ENCODE measurements at places on chromosomes 16 and 17.

DNA sequence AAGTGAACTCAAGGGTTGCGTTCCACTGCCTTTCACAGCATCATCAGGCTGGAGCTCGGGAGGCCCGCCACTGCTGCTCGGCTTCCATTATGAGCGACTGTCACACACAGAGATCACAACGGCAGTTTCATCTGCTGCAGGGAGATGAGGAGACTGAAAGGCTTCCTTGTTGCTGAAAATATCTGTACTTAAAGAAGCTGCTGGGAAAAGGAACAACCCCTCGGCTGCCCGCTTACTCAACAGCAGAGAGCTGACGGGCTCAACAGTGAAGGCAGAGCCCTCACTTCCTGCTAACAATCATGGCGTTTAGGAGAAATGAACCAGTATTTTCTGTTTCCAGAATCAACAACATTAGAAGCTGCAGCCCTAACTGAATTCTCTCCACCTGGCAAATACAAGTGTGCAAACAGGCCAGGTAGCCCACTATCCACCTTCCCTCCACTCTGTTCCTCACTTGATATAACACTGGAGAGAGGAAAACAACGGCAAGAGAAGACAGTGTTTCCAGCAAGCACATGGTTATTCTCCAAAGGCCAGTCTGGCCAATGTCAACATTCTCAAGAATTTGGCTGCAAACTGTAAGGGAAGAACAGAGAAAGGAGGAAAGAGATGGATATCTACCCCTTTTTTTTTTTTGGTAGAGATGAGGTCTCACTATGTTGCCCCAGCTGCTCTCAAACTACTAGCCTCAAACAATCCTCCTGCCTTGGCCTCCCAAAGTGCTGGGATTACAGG, 33.7 kb downstream of the MBTPS1 start:
- peak; percentile 83 for DNase-seq

GRCh38 chr17:58530655-58531054, 16.2 kb upstream of the MTMR4 start:
- no peak for DNase-seq

DNA sequence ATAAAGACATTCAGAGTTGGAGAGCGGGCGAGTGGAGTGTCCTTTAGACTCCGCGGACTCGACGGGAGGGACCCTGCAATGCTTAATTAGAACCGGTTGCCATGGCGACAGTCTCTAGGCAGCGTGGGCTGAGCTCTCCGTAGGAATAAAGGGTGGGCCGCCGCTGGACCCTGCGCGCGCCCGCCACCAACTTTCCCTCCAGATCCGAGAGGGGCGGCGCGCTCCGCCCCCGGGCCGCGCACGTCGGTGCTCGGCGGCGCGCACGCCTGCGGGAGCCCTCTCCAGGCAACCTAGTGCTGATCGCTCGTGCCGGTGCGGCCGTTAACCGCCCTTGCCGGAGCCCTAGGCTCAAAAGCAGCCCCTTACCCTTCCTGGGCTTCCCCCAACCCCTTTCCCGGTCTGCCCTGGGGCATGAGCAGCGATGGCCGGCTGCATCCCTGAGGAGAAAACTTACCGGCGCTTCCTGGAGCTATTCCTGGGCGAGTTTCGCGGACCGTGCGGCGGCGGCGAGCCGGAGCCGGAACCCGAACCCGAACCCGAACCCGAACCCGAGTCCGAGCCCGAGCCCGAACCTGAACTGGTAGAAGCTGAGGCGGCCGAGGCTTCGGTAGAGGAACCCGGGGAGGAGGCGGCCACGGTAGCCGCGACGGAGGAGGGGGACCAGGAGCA, at the start of gene PPM1E:
PPM1E (plus strand) TSS at position 278 of the 669 bp plus-strand sequence.
- peak; percentile 15 for DNase-seq

- no peak for DNase-seq
Observed at GRCh38 chr17:82615084-82616020, 32.9 kb downstream of the WDR45B start.

DNA sequence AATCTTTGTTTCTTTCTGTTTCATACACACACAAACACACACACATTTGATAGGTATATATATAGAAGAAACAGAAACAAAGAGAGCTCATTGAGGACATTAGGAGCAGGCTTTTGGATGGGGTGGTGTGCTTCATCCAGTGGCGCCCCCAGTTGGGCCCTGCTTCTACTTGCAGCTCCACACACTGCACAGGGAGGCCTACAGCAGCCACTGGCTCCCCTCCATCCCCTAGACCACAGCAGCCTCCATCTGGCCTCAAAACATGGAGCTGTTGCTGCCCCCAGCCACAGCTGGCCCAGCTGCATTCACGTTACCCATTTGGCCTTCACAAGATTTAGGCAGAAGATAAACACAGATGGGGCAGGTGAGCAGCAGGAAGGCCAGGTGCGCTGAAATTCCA, 33.1 kb upstream of the NF1 start:
- no peak for DNase-seq

- DNase-seq = no peak
Observed at GRCh38 chr17:17523731-17524490, 27.7 kb upstream of the RASD1 start.

GRCh38 chr17:56598466-56598865, 5.0 kb downstream of the NOG start:
- DNase-seq = no peak

- DNase-seq = no peak
Observed at GRCh38 chr17:50861822-50862528, 4.2 kb downstream of the TOB1 start.

DNA sequence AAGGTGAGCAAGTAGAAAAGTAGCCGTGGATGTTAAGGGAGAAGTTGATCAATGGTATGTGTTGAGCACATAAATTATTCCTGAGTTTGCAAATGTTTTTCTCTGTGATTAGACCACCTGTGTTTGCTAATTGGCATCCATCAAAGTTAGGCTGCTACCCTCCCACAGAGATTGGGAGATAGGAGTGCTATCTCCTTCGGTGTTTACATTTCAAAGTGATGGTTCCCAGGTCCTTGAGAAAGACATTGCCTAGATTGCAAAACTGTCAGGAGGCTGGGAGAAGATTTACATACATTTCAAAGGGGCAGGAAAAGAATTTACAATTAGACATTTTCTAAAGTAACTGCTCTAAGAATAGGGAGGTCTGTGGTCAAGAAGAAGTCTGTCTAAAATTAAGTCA, 54.3 kb upstream of the CNTNAP4 start:
- DNase-seq = no peak

- DNase-seq = no peak
Observed at GRCh38 chr17:61064087-61064951, 335.3 kb upstream of the TBX2 start.

DNA sequence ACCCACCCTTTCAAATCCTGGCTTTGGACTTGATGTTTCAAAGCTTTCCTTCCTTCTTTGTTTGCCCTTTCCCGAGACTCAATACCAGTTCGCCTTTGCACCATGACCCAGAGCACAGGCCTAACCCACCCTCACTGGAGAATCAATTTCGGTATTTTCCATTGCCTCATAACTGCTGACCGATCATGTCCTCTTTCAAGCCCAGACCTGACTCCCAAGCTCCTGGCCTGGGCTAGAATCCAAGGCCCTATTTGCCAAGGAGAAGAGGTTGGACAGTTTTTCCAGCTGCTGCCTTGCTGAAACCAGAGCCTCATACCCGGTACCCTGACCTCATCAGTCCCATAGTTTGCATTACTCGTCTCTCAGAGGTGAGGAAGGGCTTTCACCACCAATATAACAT, 35.3 kb upstream of the HELZ start:
- no peak for DNase-seq

DNA sequence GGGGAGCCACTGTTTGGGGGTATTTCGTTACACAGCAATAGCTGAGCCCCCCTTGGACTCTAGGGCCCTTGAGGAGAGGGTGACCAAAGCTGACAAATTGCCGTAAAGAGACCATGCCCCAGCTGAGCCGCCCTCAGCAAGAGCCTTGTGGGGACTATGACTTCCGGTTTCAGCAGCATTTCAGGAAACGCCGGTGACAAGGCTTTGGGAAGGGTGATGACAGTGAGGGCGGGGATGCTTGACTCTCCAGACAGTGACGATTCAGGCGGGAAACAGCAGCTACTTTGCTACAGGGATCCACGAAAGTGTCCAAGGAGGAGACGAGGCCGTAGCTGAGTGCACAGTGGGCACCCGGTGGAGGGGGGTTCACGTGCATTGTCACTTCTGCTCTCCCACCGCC, 360.8 kb downstream of the C16orf95 start:
- DNase-seq = peak; percentile 22

- DNase-seq = peak; percentile 82
Observed at GRCh38 chr17:75131278-75132017, at the start of gene NT5C. Gene NT5C, minus strand, starts transcription at chr17:75131742. Its CDS starts 35 bp downstream, at chr17:75131707.
